GM19239 (cell line): ENCODE measurements at places on chromosomes 3 and 15.
A peak's percentile ranks its signal among the peaks of the same experiment; 100 is the strongest.

- peak; percentile 39 for DNase-seq
These were observed 36.0 kb downstream of the MORC1 start for GRCh38 chr3:109081746-109082510.

GRCh38 chr15:45873781-45874180 is 239.0 kb downstream of the SQOR start:
- no peak for DNase-seq

GRCh38 chr15:67018441-67018840 is 47.0 kb upstream of the SMAD3 start:
- DNase-seq, result no peak

DNA sequence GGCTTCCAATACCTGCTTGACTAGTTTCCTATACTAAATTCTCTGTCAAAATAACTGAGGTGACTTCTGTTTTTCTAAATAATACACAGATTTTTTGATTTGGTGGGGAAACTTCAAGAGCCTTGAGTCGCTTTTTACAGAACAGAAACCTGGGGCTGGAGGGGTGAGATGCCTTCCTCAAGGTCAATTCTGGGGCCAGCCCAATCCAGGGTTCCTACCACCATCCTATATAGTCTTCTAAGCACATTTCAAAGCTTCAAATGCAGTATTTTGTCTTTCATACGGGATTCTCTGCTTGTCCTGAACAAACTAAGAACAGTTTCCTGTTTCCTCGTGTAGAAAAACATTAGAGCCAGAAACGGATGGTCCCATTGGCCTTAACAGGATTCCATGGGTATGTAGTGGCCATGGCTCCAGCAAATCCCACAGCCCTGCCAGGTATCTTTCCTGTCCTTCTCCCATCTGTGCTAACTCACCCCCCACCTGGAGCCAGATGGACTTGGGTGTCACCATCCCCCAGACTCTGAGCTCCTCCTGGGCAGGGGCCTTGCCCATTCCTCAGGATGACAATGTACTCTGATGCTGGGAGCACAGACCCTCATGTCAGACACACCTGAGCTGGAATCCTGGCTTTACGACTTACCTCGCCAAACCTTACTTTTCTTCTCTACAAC is 146.9 kb downstream of the KLF13 start:
- no peak for DNase-seq

GRCh38 chr15:57540211-57540610 is 51.5 kb upstream of the MYZAP start:
- DNase-seq, result no peak

DNA sequence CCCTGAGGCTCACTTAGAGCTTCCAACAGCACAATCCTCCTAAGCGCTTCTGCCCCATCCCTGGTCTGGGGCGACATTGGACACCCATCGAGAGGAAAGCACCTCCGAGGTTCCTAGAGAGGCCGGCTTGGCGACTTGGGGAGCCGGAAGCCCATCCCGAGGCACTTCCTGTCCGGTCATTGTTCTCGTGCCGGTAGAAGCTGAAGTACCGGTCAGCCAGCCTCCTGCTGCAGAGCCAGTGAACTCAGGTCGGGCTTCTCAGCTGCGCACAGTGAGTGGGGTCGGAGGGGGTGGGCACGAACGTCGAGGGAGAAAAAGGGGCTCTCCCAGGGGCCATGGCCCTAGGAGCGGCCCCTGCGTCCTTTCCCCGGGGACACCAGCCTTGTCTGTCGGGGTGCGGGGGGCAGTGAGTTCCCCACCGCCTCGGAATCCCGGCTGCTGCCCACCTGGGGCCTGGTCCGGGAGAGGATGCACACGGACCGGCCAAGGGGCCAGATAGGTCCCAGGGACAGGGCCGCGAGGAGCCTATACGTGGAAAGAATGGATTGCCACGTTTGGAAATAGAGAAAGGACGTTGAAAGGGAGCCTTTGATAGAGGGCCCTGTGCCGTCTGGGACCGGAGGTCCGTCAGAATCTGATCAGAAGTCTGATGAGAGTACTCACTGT is at the start of gene ZNF35:
Gene ZNF35 (plus strand): TSS at position 169 of the 666 bp plus-strand sequence. CDS start 2,336 bp downstream, outside the sequence.
- peak; percentile 76 for DNase-seq

DNA sequence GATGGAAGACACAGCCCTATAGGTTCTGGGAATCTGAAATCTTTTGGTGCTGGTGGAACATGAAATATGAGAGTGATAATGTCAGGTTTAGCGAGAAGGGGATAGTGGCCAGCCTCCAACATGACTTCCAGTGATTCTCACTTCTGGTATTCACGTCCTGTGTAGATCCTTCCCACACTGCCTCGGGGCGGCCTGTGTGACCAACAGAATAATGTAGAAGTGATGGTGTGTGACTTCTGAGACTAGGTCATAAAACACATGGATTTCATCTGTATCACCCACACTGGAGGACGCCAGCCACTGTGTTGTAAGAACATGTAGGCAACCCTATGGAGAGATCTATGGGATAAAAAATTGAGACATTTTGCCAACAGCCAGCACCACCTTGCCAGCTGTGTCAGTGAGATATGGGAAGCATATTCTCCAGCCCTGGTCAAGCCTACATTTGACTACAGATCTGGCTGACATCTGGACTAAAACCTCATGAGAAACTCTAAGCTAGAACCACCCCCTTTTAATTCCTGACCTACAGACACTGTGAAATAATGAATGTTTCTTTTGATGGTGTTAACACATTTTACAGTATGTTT is 25.5 kb upstream of the NUDT16 start:
- DNase-seq, result no peak

GRCh38 chr15:33182926-33183325 is 11.6 kb downstream of the FMN1 start:
- DNase-seq, result no peak

DNA sequence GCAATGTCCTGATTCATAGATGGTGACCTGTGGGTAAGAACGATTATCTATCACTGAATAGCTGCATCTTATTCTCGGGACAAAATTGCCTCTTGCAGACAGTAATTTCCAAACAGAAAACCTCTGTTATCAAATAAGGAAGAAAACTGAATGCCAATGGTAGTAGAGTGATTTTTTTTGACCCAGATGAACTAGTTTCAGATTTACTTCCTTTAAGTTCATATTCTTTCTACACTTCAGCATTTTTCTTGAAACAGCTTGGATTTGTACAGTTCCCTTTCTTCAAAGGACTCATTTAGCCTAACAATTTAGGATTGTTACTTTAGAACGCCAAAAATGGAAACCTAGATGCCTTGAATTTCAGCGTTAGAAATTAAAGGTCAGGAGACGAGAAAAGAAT is 14.6 kb downstream of the ETV5 start:
- DNase-seq, result no peak

DNA sequence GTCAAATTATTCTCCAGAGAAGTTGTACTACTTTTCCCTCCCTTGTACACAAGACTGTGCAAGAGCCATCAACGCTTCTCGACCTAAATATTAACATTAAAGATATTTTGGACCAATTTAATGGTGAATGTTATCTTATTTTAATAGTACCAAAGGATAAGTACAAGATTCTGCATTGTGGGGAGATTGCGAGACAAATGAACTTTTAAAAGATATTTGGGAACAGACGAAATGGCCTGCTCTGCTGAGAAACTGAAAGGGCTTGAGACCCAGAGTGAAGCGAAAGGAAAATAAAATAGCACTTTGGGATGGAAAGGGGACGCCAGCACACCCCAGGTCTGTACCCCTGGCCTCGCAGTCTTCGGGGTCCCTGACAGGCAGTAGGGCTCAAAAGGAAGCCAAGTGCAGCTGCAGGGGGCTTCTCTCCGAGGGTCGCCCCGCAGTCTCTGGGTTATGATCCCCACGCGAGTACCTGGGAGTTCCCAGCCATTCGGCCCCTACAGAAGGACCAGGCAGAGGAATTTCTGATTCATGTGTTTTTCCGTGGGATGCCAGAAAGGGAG is 97.6 kb upstream of the VGLL3 start:
- DNase-seq, result no peak

- no peak for DNase-seq
These were observed 221.0 kb upstream of the IGF1R start for GRCh38 chr15:98427321-98427720.

GRCh38 chr3:23985747-23986544 is 40.9 kb downstream of the NR1D2 start:
- DNase-seq, result no peak

GRCh38 chr15:77312523-77312922 is 107.4 kb downstream of the PEAK1 start:
- DNase-seq, result no peak

- DNase-seq, result no peak
These were observed 105.0 kb downstream of the FHIT start for GRCh38 chr3:61146010-61146890.

DNA sequence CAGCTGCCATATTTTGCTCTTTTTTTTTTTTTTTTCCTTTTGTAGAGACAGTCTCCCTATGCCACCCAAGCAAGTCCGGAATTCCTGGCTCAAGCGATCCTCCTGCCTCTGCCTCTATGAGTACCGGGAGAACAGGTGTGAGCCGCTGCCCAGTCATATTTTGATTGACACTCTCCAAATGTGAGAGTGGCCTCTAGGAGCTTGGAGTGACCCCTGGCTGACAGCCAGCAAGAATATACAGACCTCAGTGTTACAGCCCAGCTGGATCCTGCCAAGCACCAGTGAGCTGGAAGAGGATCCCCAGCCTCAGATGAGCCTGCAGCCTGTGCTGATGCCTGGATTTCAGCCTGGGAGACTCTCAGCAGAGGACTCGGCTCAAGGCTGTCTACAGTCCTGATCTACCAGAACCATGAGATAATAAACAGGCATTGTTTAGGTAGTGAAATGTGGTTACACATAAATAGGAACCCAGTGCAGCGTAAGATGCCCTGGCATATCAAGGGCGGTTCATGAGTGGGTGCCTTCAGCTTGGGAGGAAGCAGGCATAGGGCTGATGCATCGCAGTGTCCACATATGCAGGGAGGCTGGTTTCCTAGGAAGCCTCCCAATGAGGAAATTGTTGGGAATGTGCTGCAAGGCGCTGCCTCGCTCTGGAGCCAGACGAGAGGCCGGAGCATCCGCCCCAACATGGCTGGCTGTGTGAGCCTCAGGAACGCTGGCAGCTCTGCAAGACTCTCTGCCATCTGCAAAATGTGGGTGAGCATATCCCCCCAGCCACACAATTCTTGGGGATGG is 38.9 kb upstream of the ATP10A start:
- no peak for DNase-seq

DNA sequence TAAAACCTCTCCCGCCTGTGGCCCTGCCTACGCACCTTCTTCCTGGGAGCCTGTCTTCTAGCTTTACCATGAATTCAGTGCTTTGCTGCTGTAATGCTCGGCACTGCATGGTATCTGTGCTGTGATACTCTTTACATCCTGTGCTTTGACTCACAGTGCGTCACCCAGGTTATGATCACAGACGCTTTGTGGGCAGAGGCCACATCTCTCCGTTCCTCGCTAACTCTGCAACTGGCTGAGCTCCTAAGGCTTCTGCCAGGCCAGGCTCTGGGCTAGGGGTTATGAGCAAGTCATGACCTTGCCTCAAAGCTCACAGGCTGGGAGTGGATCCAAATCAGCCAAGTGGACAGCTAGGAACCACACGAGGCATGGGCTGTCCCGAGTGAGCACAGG is 23.2 kb downstream of the SPTBN5 start:
- DNase-seq, result no peak

DNA sequence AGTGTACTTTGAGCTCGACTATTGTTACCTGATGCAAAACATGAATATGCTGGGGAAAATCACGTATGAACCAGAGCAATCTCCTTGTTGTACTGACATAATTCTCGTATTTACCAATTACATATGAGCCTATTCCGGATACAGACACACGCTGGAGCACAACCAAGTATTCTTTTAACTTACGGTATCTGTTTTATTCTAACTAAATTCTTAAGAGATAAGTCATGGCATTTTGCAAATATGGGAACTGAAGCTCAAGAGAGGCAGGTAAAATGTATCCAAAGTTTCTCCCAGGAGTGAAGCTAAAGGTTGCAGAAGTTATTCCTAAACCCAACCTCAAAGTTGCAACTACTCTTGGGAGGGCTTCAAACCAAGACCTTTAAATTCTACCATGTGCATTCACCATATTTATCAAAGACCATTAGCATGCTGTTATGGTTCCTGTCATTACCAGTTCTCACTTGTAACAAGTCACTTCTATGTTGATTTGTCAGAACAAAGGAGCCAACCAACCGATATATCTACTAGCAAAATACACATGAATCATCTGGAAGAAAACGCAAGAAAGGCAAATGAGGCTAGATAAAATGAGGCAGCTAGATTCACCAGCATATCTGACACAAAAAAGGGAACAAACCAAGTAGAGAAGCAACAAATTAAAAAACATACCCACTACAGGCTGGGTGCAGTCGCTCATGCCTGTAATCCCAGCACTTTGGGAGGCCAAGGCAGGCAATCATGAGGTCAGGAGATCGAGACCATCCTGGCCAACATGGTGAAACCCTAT is 17.8 kb downstream of the TBL1XR1 start:
- DNase-seq, result no peak

DNA sequence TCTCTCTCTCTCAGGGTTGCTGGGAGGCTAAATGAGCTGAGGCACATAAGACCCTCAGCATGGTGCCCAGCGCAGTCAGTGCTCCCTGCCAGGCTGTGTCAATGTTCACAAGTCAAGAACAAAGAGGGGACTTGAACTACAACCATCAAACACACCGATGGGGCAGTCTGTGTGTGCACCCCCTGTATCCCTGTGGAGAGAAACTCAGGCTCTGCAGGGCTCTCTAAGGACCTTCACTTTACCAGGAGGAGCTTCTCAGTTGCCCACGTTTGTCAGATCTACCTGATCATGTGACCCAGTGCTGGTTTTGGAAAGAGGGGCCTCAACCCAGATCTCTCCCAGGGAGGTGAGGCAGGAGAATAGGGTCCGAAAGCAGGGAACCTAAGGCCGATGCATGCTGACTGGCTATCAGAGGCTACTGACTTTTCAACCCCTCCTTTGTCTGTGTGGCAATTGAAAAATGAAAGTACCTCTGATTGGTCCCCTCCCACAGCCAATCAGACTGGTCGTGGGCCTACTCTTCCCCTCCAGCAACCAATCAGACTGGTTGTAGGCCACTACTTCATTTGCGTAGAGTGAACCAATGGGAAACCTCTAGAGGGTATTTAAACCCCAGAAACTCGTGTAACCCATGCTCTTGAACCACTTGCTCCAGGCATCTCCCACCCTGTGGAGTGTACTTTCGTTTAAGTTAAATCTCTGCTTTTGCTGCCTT is 34.0 kb downstream of the RHCG start:
- no peak for DNase-seq
